Daoy (cell line): ENCODE measurements at places on chromosomes 12 and 14.

- no peak for DNase-seq
Observed at GRCh38 chr12:122976648-122976975, 1.6 kb downstream of the OGFOD2 start.

GRCh38 chr12:116454950-116455447, 104.2 kb upstream of the MAP1LC3B2 start:
- peak; percentile 94 for DNase-seq

DNA sequence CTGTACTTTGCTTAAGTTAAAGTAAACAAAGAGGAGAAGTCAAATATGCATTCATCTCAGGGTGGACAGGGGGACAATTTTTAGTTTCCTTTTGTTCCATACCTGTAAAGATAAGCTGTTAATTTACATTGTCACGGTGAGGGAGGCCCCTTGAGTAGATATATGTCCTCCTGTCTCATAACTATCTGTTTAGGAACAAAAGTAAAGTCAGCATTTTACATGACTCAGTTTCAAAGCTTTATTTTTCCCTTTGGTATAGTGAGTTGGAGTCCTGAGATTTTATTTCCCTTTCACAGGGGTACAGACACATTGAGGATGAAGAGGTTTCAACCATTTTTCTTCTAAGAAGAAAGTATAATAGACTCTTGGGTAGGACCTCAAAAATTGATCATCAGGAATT, 50.1 kb downstream of the TESPA1 start:
- no peak for DNase-seq

DNA sequence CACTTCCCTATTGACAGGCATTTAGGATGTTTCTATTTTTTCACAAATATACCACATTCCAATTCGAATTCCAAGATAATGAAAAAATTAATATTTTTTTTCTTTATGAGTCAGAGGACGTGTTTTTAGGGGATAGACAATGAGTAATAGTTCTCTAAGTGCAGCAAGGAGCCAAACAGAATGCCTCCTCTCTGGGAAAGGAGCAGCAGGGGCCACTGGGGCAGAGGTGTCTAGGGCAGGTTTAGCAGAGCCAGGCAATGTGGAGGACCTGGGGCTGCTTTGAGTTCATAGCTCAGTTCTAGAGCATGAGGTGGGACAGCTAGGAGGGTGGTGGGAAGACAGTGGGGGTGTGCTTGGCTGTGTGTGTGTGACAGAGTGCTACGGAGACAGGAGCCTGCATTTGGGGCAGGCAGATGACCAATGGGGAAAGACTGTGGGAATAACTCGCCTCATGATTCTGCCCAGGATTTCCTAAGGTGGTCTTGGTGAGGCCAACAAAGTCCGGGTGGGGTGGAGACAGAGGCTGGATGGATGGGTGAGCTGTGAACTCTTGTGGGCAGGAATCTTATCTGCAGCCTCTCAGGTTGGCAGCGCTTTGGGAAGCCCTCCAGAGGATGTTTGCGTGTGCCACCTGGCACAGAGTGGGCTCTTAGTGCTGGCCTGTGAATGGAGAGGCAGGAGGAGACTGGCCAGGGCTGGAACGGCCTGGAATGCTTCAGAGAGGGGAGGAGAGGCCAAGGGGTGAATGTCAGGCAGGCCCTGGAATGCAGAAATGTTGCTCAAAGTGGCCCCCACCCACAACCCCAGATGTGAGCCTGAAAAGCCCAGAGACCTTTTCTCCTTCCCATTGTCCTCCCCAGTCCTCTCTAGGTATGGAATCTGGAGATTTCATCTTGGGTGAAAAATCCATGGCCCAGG, 2.4 kb upstream of the KRT7 start:
- peak; percentile 91 for DNase-seq

- DNase-seq = no peak
Observed at GRCh38 chr12:32170437-32170998, 63.9 kb downstream of the BICD1 start.

DNA sequence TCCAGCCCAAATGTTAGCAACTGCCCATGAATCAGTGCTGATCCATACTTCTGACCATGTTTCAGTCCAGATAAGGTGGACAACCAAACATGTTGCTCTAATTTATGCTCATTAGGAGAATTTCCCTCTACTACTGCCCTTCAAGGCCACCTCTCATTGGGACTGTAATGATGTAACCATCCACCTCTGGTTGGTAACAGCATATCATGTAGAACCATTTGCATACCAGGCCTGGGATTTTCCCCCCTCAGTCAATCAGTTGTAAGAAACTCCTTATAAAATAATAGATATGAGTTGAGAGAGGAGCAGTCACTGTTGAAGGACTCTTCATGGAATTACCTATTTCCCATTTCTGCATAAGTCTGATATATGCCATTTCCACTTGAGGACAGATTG, 17.8 kb upstream of the YAF2 start:
- no peak for DNase-seq

GRCh38 chr12:48028541-48029431, 24.5 kb upstream of the COL2A1 start:
- no peak for DNase-seq

- no peak for DNase-seq
Observed at GRCh38 chr14:92819011-92819597, 25.0 kb downstream of the GOLGA5 start.

DNA sequence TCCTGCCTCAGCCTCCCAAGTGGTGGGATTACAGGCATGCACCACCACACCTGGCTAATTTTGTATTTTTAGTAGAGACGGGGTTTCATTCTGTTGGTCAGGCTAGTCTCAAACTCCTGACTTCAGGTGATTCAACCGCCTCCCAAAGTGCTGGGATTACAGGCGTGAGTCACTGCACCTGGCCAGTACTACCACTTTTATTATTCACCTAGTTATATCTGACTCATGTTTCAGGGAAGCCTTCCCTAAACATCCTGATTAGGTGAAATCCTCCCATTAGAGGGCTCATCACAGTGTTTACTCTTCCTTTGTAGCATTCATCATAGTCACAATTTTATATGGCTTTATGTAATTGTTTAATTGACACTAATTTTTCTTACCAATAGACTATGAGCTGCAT, 295.3 kb upstream of the SOX5 start:
- DNase-seq = no peak

- DNase-seq = no peak
Observed at GRCh38 chr14:23645812-23646647, 9.9 kb downstream of the DHRS2 start.

DNA sequence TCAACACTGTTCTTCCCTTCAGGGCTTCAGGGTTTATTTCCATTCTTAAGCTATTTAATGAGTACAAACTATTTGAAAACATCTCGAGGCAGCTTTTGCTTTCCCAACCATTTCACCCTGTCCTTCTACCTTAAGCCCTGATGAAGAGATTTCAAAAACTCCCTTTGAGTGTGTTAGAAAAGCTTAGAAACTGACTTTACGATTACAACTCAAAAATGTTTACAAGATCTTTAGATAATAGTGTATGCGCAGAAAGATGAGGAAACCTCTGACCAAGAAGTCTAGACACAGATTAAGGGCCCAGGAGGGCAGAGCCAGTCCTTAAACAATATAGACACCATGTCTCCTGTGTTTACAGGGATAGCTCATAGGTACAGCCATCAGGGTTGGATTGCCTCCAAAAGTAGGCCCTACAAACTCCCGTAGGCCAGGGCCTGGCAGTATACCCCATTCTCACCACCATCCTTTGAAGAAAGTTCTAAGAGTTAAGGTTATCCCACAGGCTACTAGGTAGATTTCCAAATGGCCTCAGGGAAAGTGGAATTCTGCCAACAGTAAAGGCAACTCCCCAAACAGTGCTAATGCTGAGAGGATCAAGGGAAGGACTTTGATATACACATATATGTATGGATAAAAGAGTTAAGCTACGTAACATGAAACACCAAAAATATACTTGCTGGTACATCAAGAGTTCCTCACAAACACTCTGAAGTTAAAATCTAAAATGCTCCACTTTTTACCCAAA, 11.4 kb upstream of the SOS2 start:
- DNase-seq = no peak

GRCh38 chr12:53122961-53123468, 19.7 kb downstream of the SOAT2 start:
- peak; percentile 50 for DNase-seq
